ENCODE measurements at places on chromosomes 3 and 15.

GRCh38 chr3:99118381-99118780 lies 216.9 kb upstream of the DCBLD2 start:
- DNase-seq: no peak

DNA sequence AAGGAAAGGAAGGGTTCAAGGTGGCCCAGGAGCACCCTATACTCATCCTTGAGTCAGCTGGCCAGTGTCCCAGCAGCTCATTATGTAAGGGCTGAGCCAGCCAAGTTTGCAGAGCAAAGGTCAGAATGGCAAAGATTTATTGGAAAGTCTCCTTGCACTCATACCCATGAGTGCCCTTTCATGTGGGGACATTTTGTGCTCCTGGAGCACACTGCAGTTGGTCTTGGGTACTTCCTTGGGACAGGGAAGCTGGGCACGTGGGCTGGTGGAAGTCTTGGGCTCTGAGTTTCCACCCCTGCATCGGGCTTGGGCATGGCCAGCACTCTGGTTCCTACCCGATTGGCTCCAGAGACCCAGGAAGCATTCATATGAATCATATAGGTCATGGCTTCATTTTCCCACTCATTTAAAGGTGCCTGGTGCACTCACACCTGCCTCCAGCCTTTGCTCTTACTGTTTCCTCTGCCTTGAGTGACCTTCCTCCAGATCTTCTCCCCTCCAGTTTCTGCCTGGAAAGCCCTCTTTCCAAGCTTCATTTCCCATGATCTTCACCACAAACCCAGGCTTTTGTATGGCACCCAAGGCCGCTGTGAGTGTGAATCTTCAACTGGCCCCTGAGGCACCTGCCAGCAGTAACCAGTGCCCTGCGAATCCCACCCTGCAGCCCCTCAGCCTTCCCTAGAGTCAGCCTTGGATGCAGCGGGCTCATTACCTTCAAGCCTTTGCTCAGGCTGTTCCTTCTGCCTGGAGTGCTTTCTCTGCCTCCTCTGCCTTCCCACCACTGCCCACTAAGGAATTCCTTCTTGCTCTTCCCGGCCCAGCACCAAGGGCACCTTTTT lies 10.5 kb upstream of the PRKCD start:
- no peak for DNase-seq

DNA sequence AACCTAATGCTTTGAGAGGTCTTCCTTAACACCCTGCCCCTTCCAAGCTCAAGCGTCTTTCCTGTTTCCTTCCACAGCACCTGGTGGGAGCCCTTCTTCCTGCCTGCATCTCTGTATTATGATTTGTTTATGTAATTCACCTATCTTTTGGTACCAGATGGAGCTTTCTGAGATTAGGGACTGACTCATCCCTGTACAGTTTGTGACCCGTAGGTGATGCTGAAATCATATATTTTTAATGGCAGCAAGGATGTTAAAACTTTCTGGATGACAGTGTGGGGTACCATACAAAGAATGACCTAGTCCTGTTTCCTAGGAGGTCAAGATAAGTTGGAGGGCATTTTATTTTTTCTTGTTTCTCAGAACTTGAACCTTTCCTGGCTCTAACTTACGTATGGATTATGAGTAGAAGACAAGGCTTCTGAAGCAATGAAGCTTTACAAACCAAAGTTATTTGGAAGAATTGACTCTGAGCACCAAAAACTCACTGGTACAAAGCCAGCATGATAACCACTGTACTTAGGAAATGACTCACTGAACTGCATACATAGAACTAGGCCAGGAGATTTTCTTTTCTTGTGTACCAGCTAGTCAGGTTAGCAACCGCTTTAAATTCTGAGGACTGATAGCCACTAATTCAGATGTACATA lies 46.6 kb downstream of the HHLA2 start:
- no peak for DNase-seq

- DNase-seq: no peak
These were observed 941.4 kb downstream of the PLOD2 start for GRCh38 chr3:145219355-145220235.

DNA sequence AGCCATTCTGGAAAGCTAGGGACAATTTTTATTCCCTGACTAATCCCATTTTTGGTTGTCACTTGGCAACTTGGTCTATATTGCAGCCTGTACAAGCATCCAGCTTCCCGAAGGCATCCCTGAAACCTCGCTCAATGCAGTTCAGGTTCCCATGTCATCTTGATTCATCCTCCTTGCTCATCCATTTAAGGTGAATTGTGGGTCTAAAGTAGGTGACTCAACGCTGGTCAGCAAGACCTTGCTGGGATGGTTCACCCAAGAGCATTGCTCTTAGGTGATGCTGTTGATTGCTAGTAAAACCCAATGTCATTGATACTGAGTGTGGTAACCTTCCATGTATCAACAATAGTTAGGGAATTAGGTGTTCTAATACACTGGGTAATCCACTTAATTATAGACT lies 13.1 kb upstream of the RAB8B start:
- DNase-seq: no peak

DNA sequence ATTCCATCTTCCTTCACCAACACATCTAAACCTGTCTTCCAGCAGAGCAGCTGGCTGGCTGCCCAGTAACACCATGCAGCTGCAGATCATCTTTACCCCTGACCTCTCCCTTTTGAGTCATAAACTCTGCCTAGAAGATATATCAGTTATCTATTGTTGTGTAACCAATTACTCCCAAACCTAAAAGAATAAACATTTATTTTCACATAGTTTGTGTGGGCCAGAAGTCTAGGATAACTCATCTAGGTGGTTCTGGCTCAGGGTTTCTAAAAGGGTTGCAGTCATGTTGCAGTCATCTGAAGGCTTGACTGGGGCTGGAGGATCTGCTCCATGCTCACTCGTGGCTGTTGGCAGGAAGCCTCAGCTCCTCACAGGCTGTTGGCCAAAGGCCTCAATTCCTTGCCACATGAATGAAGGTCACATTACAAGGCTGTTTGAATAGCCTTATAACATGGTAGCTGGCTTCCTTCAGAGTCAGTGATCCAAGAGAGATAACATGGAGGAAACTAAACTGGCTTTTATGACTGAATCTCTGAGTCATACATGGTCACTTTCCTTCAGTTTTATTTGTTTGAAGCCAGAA lies 92.8 kb downstream of the GOLIM4 start:
- no peak for DNase-seq

DNA sequence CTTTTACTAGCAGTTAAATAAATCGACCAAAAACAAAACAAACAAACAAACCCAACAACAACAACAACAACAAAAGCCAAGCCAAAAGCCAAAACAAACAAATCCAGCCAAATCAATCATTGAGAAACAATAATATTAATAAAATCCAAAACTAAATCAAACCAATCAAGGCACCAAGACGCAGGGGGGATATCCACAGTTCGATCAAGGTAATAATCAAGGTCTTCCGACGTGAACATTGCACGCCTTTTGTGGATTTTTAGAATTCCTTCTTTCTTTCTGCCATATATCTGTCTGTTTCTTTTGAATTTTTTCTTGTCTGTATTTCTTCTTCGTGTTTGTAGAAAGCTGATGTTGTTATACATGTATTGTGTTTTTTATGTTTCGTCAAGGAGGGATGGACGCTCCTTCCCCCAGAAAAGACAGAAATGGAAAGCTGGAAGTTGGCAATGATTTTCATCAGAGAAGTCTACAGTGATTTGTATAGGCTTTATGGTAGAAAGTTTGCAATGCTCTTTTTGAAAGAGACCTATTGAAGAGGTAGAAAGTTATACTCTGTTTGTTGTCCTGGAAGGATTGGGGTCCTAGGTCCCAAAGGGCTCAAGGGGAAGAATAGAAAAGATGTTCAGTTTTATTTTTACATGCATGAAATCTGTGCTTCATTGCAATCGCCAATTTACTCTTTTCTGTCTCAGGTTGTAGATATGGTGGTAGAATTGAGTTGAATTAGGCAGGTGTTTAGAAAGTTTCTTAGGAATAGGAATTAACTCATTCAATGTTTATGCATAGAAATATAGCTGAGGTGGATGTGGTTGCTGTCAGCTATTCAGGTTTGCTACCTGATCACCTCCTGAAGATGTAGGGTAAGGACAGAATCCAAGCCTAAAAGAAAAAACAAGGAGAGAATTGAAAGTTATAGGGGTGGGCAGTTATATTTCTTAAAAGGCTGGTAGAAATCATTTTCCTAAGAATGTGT lies 1.2 kb downstream of the ARPP21 start:
- DNase-seq: no peak

DNA sequence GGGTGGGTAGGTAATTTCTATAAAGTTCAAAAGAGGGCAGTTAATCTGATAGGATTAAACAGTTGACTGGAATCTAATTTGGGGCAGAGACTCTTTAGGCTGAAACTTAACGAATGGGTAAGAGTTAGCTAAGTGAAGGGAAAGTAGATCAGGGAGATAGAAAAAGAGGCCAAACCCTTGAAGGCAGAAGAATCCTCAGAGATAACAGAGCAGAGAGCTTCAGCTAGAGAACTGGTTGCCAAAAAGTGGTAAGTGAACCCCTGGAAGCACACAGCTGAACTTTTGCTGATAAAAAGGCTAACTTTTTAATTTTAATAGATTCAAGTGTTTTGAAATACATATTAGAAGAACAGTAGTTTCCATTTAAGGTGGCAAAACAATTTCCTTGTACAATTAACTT lies 99.2 kb downstream of the FHIT start:
- no peak for DNase-seq

DNA sequence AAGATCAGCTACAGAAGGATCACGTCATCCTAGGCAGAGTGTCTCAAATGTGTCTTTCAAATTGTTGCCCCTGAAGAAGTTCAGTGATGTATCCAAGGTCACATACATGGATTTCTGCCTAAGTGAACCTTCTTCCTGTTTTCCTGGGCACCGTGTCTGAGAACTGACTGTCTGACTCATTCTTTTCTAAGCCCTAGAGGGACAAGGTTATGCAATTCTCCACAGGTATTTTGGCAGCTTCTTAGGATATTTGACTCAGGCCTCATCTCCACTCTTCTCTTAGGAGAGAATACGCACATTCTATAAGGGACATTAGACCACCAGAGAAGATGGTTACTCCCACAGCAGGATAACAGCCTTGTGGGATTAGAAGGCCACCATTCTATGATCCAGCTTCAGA lies 391.9 kb upstream of the THBS1 start:
- DNase-seq: no peak

DNA sequence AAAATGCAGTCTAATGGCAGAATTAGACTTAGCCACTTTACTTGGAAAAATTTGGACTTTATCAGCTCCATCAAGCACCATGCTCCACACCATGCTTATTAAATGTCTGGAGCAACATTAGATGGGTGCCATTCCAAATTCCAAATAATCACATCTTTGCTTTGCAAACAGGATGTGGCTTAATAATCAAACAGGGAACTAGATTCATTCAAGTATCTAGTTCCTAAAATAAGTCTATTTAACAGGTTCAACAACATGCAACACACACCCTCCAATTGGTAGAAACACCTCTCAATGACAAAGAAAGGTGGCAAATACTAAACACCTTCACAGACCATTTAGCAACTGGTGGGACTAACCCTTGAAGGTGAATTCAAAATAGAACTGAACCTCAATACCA lies 3.5 kb downstream of the HEXA start:
- DNase-seq: no peak

DNA sequence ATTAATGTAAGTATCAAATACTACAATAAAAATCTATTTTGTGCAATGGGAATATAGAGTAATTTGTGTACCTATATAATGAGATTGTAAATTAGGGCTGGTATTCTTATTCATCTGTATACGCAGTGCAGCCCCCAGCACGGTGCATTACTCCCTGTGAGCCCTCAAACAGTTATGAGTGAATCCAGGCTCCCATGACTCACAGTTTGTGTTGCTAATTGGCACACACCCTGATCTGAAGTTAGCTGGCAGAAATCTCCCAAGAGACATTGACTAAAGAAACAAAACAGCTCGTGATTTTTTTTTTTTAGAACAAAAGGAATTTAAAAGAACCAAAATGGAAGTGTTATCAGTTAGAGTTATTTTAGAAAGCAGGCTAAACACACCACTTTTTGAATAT lies 15.7 kb downstream of the GK5 start:
- DNase-seq: no peak

DNA sequence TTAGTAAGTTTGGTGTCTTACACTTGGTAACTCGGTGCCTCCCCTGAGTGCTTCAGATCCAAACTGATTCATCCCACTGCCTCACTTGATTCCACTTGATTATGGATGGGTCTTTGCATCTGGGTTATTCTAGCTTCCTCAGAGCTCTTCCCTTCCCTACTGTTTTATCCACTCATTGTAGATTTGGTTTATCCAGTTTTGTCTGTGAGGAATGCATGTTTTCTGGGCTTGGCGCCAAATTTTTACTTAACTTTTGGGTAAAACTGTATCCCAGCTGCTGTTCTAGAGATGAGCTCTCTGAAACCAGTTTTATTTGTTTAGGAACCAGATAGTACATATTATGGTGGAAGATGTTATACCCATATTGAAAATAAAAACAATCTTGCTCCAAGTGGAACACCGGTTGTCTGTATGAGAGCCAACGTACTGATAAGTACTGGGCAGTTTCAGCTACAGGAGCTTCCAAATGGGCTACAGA lies 20.9 kb downstream of the RAD54L2 start:
- no peak for DNase-seq

DNA sequence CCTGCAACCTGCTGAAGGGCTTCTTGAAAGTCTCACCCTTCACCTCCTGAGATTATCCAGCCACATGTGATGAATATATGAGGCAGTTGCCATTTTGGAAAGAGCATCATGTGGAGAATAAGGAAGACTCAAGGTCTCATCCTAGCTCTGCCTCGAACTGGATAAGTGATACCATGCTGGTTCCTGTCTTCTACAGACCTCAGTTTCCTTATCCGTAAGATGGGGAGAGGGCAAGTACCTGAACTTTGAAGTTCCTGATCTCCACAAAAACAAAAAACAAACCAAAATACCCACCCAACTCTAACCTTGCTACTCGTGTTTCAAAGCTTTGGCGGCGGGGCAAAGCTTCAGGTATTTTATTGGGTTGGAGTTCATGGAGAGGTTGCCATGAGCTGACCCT lies 31.5 kb upstream of the ITGA11 start:
- no peak for DNase-seq

DNA sequence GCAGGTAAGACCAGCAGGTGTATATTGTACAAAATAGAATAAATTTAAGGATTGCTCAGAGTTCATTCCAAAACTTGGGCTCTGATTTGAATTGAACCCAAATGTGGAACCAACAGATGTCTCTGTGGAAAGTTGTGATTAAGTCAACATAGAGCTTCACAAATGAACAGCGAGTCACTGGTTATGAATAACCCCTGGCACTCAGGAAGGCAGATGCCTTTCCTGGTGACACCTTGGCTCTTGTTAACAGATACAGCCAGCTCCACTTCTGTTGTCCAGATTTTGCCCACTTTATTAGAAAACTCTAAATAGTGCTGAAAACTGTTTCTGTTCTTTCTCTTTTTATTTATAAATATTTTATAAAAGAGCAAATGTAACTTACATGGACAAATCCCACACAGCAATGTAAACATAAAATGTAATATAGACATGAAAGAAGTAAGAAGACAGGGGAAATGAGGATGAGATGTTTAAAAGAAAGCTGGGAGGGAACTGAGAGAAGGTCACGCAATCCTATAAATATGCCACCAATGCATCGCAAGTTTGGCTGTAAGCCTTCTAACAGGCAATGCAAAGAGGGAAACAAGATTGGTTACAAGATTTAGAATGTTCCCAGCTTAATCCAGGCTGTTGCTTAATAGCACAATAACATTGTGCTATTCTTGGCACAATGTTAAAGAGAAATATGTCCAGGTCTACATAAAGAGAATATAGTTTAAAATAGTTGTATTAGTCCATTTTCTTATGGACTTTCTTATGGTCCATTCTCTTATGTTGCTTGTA lies 495.5 kb downstream of the TAFA4 start:
- no peak for DNase-seq
